MCF 10A (cell line): ENCODE measurements at places on chromosomes 11 and 22.

DNA sequence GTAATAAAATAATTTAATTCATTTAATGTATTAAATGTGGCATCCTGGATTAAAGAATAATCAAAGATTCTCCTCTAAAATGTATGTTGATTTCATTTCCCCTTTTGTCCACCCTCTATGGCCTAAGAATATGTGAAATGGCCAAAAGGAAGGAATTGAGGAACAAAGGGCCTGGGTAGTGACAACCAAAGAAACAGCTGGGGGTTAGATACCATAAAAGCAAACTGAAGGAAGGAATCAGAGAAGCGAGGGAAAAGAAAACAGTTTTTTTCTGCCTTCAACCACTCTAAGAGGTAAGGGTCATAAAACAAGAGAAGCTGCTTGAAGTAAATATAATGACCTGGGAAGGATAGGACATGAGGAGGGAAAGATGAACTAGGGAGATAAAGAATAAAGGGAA lies 139.3 kb downstream of the FAM76B start:
- no peak for DNase-seq

DNA sequence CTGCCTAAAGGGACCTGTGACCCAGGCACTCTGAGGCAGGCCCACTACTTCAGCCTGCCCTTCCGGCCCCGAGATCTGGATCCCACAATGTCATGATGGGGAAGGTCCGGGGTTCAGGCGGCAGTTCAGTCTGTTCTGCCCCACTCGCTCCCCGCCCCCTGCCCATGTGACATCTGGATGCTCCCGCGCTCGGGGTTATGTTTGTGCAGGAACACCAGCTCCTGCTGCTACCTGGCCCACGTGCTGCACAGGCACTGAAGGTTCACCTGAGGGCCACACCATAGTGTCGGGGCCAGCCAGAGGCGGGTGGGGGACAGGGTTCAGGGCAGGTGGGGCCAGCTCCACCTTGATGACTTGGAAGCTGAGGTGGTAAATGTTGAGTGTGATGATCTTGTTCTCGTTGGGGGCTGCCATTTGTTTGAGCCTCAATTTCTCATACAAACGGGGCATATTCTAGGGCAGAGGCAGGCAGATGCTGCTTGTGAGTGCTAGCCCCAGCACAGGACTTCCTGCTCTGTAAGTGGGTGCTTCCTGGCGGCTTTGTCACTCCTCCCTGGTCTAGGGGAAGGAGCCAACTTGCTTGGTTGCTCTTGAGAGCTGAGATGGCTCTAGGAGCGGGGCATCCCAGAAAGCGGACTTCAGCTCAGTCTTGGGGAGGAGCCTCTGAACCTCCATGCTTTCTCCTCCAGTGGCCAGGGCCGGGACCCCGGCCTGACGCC lies 4.4 kb upstream of the SIPA1 start:
- DNase-seq: no peak

GRCh38 chr11:60307507-60308195 lies 19.4 kb upstream of the MS4A6E start:
- no peak for DNase-seq

- peak; percentile 17 for DNase-seq
These were observed 106.4 kb downstream of the SERGEF start for GRCh38 chr11:17906436-17906835.

DNA sequence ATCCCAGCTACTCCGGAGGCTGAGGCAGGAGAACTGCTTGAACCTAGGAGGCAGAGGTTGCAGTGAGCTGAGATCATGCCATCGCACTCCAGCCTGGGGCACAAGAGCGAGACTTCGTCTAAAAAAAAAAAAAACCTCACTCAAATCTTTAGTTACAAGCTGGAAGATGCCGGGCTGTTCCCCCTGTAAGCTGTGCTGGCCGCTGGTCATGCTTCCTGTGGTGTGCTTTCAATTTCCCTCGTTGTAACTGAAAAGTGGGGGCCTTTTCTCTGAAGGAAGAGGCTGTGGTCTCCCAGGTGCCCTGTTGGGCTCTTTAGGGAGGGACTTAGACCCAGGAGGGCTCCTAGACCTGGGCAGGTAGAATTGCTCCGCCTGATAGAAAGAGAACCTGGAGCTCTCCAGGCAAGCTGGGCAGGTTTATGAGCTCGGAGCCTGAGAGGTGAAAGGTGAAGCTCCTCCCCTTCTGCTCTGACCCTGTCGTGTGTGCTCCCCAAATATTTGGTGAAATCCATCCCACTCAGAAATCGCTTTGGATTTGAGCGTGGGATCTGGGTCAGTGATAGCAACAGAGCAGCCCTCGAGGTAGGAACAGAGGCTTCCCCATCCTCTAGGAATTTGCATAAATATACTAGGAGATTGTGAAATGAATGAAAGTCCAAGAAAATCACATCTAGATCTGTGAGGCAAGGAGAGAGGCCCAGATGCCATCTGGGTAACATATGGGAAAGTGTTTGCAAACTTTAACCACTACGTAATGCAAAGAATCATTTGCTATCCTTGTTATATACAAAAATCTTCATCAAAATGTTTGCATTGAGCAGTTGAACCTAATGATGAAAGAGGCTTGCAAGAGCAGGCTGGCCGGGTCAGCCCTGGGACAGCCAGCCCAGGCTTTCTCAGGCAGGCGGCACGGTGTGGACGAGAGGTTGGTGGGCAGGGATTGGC lies 154.3 kb downstream of the FBXO7 start:
- no peak for DNase-seq

- DNase-seq: no peak
These were observed 25.1 kb downstream of the CACNA1I start for GRCh38 chr22:39595622-39596172.

GRCh38 chr11:13207270-13207664 lies 70.3 kb upstream of the BMAL1 start:
- peak; percentile 47 for DNase-seq

GRCh38 chr11:68979931-68980775 lies 633 bp downstream of the MRGPRD start:
- no peak for DNase-seq

DNA sequence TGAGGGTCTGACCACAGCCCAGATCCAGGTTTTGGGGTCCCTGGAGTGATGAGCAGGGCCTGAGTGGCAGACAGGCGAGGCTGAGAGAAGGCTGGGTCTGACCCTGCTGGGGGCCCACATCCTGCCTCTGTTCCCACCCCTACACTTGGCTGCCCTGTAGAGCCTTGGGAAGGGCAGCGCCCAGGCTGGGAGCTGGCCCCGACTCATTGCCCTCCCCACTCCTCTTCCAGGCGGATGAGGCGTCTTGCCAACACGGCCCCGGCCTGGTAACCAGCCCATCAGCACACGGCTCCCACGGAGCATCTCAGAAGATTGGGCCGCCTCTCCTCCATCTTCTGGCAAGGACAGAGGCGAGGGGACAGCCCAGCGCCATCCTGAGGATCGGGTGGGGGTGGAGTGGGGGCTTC lies 4.9 kb downstream of the DERL3 start:
- no peak for DNase-seq

GRCh38 chr22:49827853-49828598 lies at the start of gene BRD1:
TSS of gene BRD1 (minus strand) at chr22:49827873. CDS start at chr22:49824317, 3,556 bp downstream.
- peak; percentile 61 for DNase-seq

GRCh38 chr11:26493616-26494015 lies 78.4 kb downstream of the MUC15 start:
- no peak for DNase-seq

DNA sequence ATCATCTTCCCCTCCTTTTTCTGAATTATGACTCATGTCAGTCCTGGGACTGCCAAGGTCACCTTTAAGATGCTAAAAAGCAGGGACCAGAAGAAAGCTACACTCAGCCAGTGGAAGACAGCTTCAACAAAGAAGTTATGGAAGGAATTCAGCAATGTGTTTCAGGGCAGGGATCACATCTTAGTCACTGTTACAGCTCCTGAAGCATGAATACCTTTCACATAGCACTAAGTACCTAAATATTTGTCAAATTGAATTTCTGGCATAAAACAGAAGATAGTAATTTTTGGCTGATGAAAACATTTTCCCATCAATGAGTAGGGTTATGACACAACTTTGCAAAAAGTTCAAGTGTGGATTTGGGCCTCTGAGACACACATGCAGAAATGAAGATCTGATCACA lies 5.2 kb downstream of the DDB1 start:
- DNase-seq: no peak

DNA sequence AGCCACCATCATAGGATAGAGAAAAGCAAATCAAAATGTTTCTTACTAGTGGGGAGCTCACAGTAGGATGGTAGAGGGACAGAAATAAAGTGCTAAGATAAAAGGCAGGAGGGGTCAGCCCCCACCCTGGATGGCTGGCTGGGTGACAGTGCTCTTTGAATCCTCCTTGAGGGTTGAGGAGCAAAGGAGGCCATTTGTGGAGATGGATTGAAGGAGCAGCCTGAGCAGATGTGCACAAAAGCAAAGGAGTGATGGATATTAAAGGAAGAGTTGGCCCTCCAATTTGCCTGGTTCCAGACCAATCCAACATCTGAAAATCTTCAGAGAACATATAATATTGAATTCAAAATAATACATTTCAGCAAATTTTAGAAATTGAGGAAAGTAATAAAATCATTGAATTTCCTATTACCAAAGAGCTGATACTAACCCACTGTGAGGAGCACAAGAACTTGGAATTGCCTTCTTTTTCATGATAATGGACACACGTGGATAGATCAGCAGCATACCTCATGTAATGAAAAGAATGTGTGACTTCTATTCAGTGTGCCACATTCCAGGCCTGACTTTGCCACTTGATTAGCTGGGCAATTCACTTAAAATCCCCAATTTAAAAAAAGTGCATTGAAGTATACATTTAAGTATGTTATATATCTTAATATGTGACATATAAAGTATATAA lies 287.0 kb downstream of the FAT3 start:
- DNase-seq: no peak

DNA sequence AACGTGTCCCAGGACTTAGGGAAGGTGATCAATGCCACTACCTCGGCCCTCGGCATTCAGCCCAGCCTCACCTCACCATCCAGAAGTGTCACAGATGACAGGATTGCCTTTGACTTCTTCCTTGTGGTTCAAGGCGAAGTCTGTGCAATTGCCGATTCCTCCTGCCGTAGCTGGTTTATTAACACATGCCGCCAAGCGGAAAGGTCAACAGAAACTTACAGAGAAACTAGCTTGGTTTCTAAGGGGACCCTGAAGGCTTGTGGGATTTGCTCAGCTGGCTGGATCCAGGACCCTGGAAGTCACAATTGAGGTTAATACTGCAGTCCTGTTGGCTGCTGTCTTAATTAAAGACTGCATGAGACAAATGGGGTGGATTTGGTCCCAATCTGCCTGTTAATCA lies 65.6 kb downstream of the SHANK2 start:
- no peak for DNase-seq

- DNase-seq: peak; percentile 70
These were observed 7.0 kb downstream of the FXYD2 start for GRCh38 chr11:117817368-117818040.

DNA sequence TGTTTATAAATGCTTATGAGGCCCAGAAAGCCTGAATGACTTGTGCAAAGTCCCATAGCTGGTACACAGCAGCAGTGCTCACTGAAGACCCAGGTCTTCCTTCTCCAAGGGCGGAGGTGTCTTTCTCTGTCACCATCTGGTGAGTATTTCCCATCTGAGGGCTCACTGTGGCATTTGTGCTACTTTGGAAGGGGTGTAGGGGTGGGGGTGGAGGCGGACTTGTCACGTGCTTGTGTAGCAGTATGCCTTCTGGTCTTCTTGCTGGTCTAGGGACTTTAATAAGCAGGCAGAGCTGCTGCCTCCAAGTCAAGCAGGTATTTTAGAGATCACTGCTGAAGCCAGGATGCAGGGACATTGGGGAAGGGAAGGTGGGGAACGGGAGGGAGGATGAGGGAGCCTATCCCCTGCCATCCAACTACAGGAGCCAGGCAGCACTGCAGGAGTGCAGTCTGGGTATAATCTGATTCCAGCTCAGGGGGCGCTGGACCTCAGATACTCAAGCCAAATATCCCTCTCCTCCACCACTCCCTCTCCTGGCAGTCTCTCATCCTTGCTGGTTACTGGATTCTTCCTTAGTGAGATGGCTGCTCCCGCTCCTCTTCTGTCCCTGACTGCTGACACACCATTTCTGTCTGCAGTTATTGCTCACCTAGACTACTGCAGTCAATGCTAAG lies 3.4 kb downstream of the ABCC8 start:
- DNase-seq: peak; percentile 45

GRCh38 chr22:35555483-35555890 lies 14.9 kb downstream of the RASD2 start:
- no peak for DNase-seq

- DNase-seq: no peak
These were observed 76.1 kb downstream of the C11orf58 start for GRCh38 chr11:16814410-16815046.

- no peak for DNase-seq
These were observed 73.2 kb upstream of the ARHGAP20 start for GRCh38 chr11:110785398-110785797.

DNA sequence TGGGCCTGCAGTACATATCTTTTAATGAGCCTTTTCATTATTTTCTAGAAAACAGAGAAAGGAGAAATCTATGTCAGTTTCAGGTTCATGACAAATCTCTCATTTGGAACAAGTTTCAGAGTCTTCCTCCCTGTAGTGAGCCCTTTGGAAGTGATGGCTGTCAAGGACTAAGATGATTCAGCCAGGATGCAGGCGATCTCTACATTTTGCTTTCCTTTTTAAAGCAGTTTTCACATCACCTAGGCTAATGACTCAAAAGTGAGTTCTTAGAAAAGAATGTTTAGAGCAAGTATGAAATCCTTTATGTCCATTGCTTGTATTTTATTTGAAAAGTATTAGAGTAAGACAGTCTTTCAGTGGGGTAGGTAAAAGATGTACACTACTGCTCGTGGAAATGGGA lies 130.1 kb downstream of the TRPC6 start:
- no peak for DNase-seq

DNA sequence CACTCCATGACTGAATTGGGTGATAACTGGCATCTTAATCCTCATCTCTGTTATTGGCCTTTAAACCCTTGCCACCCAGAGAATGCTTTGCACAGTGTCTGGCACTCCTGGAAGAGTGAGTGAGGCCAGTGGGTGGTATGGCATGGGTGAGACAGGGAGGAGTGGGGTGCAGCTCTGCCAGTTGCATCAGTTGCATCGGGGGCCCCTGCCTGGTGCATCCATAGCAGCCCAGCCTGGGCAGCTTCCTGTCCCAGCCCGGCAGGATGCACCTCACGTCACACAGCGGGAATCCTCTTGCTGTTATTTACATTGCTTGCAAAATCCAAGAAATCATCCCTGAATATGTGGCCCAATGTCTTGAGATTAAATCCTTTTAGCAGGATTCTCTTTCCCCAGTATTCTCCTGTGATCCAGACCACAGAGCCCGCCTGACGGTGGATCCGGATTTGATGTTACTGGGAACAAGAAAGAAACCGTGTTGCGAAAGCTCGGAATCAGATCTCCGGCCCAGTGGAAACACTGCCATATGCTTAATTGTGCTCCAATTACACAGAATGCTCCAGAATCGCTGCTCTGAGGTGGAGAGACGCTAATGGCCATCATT lies 37.6 kb upstream of the MN1 start:
- no peak for DNase-seq

- no peak for DNase-seq
These were observed 660.1 kb downstream of the OPCML start for GRCh38 chr11:132872211-132872610.
